Effector memory CD8-positive, alpha-beta T cell (primary cell): ENCODE measurements at places on chromosomes 1 and 21.

DNA sequence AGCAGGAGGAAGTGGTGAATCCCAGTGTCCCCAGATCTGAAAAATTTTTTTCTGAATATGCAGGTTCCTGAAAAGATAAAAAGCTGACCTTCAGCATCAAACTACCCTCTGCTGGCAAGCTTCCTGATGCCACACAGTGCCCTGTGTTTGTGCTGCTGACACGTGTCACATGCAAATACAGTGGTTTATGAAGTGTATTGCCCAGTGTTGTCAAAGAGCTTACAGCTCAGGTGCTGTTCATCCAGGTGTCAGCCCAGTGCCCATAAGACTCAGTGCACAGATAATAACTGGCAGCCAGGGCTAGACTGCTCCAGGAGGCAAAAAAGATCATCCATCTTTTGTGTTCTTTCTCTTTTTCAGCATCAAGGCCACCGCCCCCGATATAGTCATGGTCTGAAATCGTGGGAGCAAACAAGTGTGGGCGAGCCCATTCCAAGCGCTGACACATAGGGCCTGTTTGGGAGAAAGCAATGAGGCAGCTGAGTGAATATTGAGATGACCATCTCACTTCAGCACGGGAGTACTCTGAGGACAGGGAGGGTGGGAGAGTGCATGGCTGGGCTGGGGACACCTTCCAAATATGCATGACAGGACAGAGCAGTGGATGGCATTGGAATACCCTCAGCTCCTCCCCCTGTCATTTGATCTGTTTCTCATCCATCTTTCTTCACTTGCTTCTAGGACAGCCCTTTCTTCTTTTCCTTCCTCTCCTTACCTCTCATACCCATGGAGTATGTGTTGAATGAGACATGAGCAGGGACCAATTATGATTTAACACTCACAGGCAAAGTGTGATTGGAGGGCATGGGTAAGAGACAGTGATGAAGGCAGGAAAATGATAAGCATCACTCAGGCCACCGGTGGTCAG, 6.4 kb upstream of the KCNK1 start:
- no peaks in the 10 kb centered on the region for H3K36me3 ChIP-seq
- H3K27ac ChIP-seq = no peak overlapping the region
- no peak overlapping the region for H3K4me3 ChIP-seq
- no peak for DNase-seq

DNA sequence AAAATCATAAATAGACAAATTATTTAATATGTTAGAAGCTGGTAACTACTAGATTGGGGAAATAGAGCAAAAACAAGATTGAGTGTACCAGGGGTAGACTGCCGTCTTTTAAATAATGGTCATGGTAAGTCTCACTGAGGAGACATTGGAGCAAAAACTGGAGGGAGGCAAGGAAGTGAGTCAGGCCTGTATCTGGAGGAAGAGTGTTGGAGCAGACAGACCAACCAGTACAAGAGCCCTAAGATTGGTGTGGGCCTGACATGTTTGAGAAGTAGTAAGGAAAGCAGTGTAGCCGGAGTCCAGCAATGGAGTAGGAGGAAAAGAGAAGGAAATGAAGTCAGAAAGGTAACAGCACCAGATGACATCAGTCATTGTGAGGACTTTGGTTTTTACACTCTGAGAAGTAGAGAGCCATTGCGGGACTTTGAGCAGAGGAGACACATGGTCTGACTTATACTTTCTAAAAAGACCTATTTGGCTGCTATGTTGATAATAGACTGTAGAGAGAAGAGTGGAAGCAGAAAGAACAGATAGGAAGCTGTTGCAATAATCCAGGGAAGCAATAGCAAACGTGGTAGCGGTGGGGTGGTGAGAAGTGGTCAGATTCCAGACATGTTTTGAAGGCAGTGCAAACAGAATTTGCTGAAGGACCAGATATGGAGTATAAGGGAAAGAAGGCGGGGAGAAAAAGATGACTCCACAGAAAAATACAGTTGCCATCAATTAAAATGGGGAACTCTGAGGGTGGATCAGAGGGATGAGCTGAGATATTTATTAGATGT, 44.7 kb upstream of the GJA5 start:
- no peak overlapping the region for H3K27ac ChIP-seq
- H3K4me3 ChIP-seq = no peak overlapping the region
- no peak for DNase-seq
- no peaks in the 10 kb centered on the region for H3K4me1 ChIP-seq
- peaks cover 10% of the 10 kb centered on the region for H3K27me3 ChIP-seq
- H3K36me3 ChIP-seq = no peaks in the 10 kb centered on the region

GRCh38 chr1:209611771-209612570, 28.5 kb downstream of the CAMK1G start:
- H3K36me3 ChIP-seq = no peaks in the 10 kb centered on the region
- no peak overlapping the region for H3K4me3 ChIP-seq
- DNase-seq = no peak
- H3K27me3 ChIP-seq = no peaks in the 10 kb centered on the region
- no peaks in the 10 kb centered on the region for H3K4me1 ChIP-seq

- no peaks in the 10 kb centered on the region for H3K36me3 ChIP-seq
- no peak for DNase-seq
- H3K27me3 ChIP-seq = no peaks in the 10 kb centered on the region
Measured at GRCh38 chr1:74937176-74937575, 197.0 kb upstream of the LHX8 start.

GRCh38 chr1:30232288-30232899, 491.0 kb downstream of the MATN1 start:
- no peak overlapping the region for H3K27ac ChIP-seq
- no peak overlapping the region for H3K4me3 ChIP-seq
- no peaks in the 10 kb centered on the region for H3K4me1 ChIP-seq
- peaks cover 32% of the 10 kb centered on the region for H3K27me3 ChIP-seq

DNA sequence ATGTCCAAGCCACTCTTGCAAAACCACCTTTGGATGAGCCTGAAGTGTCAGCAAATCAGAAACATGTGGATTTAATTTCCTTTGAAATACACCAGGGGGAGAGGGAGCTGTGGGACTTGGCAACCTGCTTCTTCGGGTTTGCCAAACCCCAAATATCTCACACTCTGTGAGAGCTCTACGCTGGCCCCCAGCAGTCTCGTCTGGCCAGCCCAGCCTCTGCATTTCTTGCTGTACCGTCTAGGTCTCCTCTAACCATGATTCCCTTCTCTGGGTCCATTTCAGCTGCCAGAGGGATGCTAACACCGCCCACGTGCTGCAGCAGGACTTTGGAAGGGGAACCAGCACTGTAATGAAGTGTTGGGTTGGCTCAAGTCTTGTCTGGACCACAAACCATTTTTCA, 114.6 kb downstream of the MRPS6 start:
- no peak overlapping the region for H3K27ac ChIP-seq
- H3K4me1 ChIP-seq = peaks cover 13% of the 10 kb centered on the region
- no peak for DNase-seq
- H3K4me3 ChIP-seq = no peak overlapping the region
- no peaks in the 10 kb centered on the region for H3K27me3 ChIP-seq
- H3K36me3 ChIP-seq = no peaks in the 10 kb centered on the region

DNA sequence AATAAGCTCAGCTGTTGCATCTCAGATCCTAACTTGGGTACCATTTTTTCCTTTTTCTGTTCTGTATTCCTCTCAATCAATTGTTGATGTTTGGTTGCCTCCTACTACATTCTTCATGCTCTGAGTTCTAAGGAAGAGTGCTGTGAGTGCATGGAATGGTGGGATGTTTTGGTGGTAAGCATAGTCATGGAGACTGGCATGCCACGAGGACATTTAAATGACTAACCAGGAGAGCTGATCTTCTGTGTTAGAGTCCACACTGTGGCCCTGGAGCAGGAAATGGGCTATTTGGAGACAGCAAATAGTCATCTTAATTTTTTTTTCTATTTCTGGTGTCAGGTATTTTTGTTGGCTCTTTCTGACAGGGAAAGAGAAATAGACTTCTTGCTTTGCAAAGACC, 69.5 kb upstream of the HSD17B7 start:
- H3K4me1 ChIP-seq = no peaks in the 10 kb centered on the region
- H3K27ac ChIP-seq = no peak overlapping the region
- no peak for DNase-seq
- no peaks in the 10 kb centered on the region for H3K27me3 ChIP-seq
- no peaks in the 10 kb centered on the region for H3K36me3 ChIP-seq

DNA sequence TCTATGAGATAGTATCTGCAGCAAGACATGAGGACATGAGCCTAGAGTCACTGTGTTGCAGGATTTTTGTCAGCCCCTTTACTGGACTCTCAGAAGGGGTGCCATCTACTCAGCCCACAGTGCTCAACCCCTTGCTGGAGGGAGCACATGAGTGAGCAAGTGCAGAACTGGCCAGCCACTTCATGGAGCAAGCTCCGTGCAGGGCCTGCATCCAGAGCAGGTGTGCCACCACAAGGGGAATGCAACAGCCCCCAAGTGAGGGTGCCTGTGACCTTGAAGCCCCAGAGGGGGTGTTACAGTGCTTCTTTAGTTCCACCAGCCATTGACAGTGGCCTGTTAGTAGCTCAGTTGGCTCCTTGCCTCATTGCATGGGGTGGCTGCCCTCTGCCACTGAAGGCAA, 649.7 kb downstream of the PLPP3 start:
- no peak overlapping the region for H3K4me3 ChIP-seq
- H3K27ac ChIP-seq = no peak overlapping the region
- no peak for DNase-seq
- H3K36me3 ChIP-seq = no peaks in the 10 kb centered on the region

DNA sequence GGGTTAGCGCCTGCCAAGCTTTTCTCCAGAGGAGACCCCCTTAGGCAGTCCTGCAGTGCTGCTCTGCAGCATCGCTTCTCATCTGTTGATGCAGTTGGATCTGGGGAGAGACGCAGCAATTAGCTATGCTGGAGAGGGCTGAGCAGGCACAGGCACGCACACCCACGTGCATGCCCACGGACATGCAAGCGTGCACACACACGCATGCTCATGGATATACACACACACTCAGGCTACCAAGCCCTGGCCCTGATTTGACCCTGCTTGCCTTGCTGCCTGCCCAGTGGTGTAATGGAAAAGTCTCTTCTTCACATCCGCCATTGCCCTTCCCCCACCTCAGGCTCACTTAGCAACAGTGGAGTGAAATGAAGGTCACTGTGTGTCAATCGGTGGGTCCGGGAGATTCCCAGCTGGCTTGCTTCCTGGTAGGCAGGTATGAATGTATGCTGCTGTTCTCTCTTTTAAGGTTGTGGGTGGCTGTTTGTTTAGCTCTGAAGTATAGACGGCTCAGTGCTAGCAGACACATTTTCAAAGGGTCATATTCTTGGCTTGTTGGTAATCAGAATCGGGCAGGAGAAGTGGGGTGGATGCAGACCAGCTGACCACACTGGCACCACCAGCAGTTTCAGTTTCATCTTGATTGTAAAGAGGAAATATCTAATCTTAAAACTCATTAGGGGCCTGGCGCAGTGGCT, 9.5 kb downstream of the ATP1B1 start:
- DNase-seq = no peak
- peak overlapping the region; percentile 32 for H3K27ac ChIP-seq
- H3K4me1 ChIP-seq = peaks cover 6% of the 10 kb centered on the region
- no peaks in the 10 kb centered on the region for H3K27me3 ChIP-seq
- no peak overlapping the region for H3K4me3 ChIP-seq
